ENCODE measurements at places on chromosomes 12 and 14. TPM values are rescaled to one million over a fixed set of nuclear protein-coding genes. Genes with fewer than 3 reads are reported as not detected.

SLCO1C1 gene
- total RNA-seq, result not detected

C12orf54 gene
- total RNA-seq, result not detected

WNT1 gene
- 0.09 TPM for total RNA-seq

P3H3 gene
- total RNA-seq, result 24.5 TPM

AMDHD1 gene
- total RNA-seq, result 2.3 TPM

CNTN1 gene
- total RNA-seq, result 51.1 TPM

A2ML1 gene
- total RNA-seq, result not detected

LBHD2 gene
- total RNA-seq, result not detected

PYM1 gene
- 40.4 TPM for total RNA-seq

CLEC6A gene
- not detected for total RNA-seq

IL26 gene
- not detected for total RNA-seq

CCDC175 gene
- not detected for total RNA-seq

ALX1 gene
- total RNA-seq, result 4.6 TPM

ITGA7 gene
- 1.3 TPM for total RNA-seq

SRRM4 gene
- not detected for total RNA-seq

ZNF268 gene
- total RNA-seq, result 9.2 TPM

HOXC11 gene
- total RNA-seq, result 0.62 TPM

NELL2 gene
- not detected for total RNA-seq

PLA2G1B gene
- not detected for total RNA-seq

C12orf50 gene
- not detected for total RNA-seq

SLC4A8 gene
- total RNA-seq, result 1.5 TPM

BLTP3B gene
- total RNA-seq, result 11.8 TPM

ADSS1 gene
- 6.6 TPM for total RNA-seq

DEGS2 gene
- 2.1 TPM for total RNA-seq

SLC17A8 gene
- 0.06 TPM for total RNA-seq
